ENCODE measurements at places on chromosomes 2 and 18.

DNA sequence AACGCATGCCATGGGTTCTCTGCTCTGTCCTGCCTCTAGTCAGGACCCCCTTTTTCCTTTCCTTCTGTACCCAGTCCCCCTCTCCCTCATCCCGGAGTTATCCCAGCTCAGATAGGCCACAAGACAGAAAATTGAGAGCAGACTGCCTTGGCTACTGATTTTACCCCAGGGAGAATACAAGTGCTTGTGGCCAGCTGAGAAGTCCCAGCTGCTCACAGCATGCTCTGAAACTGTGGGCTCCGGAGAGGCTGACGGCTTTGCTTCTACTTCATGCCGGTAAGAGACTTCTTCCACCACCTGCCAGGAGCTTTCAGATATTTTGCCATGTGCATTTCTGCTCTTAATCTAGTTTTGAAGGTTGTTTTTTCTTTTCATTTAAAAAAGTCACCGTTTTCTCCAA is 20.0 kb upstream of the SIX2 start:
- no peak for DNase-seq

DNA sequence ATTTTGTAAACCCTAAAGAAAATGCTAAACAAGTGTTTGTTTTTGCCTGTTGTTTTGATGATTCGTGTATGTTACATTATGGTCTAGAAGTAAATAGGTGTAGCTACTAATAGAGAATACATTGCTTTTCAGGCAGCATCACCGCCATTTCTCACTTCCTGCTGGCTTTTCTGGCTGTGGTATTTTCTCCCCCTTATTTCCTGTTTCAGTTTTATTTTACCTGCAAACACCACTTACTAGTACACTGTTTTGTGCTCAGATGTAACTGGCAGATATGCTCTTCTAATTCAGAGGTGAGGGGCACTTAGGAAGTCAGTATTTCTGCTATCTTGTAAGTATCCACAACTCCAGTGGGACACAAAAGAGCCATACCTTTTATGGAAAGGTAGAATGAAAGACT is 38.1 kb upstream of the SLC3A1 start:
- DNase-seq: no peak

GRCh38 chr2:195252018-195252417 is 405.0 kb upstream of the SLC39A10 start:
- DNase-seq: no peak

DNA sequence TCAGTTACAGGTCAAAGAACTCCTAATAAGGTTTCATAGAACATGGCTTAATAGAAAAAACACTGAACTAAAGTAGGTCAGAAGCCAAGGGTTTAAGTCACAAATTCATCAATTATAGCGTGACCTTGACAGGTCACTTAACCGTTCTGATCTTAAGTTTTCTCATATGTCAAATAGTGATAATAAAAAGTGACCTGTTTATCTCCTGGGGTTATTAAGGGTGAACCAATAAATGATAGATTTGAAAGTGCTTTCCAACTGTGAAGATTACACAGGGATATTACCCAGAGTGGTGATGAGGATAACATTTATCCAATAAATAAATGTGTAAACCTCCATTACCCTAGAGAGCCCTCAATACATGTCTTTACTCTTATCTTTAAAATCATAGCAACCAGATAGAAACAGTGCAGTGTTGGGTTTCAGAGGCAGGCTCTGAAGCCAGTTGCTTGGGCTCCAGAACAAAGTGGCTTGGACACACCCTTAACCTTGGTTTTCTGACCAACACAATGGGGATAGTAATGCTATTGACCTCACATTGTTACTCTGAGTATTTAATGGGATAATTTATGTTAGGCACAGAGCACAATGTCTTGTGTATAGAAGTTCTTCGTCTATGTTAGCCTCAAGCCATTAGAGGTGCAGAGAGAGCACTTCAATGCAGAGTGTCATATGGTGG is 48.6 kb downstream of the KLHL14 start:
- DNase-seq: no peak

DNA sequence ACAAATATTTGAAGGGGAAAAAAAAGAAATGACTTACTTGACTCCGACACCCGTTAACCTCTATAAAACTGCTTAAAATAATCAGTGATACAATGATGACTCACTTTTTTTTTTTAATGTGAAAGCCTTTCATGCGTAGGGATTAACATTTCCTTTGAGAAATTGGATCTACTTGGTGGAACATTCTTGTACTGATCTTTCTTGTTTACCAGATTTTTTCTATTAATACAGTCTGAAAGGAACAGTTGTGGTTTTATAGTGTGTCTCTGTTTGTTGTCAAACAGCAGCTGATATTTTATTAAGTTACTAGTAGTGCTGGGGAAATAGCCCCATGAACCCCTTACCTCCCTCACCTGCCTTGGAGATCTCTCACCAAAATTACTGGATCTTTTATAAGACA is 40.2 kb upstream of the NEB start:
- no peak for DNase-seq

DNA sequence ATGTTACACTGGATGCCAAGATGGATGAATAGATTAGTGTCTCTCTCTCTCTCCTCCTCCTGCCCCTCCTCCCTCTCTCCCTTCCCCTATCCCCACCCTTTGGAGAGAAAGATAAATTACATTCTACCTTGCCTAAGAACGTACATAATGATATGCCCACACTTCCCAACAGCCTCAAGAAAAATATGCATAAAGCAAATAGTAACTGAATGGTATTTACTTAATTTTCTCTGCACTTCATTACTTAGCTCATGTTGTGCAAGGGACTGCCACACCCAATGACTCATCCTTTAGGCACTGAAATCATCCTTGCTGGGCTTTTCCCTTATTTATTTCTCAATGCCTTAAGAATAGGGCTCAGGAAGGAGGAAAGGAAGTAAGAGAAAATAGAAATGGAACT is 137.3 kb upstream of the PID1 start:
- DNase-seq: no peak

DNA sequence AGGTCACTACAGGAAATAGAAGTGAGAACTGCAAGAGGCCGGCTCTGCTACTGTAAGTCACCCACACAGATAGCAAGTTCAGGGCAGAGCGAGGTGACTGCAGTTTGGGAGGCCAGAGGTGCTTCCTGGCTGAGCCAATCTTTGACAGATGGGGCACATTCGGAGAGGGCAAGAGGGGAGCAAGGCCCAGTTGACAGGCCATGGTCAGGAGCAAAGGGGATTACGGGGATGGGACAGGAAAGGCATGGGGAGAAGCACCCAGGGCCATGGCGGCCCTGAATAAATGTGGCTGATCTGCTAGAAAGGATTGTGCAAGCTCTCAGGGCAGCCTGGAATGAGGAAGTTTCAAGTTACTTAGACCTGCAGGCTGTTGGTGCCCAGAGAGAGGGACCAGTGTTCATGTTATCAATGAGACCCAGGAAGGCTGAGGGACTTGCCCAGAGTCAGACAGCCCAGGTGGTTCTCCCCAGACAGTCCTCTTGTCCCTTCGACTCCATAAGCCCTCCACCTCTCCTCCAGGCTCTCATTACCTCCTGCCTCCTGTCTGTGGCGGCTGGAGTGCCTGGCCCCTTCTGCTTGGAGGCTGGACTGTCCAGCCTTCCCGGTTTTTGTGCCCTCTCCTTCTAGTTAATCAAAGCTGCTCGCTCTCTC is 123.3 kb downstream of the CTIF start:
- DNase-seq: peak; percentile 92

DNA sequence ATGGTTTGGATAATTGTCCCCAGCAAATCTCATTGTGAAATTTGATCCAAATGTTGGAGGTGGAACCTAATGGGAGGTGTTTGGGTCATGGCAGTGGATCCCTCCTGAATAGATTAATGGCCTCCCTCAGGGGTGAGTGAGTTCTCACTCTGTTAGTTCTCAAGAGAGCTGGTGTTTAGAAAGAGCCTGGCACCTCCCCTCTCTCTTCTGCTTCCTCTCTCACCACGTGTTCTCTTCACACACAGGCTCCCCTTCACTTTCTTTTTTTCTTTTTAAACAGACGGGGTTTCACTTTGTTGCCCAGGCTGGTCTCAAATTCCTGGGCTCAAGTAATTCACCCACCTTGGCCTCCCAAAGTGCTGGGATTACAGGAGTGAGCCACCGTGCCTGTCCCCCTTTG is 111.6 kb upstream of the LTBP1 start:
- no peak for DNase-seq

DNA sequence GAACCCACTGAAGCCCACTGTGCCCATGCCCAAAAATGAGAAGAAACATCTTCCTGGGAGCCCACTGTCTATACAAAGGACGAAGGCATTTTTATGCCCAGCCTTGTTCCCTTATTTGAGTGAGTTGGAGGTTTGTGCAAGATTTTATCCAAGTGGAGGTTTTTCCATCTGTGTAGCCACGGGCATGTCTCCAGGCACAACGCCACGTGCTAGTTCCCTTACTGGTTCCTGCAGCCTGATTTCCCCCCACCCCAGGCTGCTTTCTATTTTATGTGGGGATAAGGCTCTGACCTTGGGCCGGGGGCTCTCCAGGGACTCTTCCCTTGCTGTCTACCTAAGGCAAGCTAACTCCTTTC is 22.2 kb upstream of the TXNL4A start:
- DNase-seq: no peak

- no peak for DNase-seq
These were observed 43.0 kb downstream of the ANKRD36B start for GRCh38 chr2:97546711-97547110.

Data from Kasumi-1 (cell line).